ENCODE measurements at places on chromosomes 11 and 22.

GRCh38 chr22:19978748-19979147 is 37.1 kb upstream of the TXNRD2 start:
- DNase-seq: no peak

DNA sequence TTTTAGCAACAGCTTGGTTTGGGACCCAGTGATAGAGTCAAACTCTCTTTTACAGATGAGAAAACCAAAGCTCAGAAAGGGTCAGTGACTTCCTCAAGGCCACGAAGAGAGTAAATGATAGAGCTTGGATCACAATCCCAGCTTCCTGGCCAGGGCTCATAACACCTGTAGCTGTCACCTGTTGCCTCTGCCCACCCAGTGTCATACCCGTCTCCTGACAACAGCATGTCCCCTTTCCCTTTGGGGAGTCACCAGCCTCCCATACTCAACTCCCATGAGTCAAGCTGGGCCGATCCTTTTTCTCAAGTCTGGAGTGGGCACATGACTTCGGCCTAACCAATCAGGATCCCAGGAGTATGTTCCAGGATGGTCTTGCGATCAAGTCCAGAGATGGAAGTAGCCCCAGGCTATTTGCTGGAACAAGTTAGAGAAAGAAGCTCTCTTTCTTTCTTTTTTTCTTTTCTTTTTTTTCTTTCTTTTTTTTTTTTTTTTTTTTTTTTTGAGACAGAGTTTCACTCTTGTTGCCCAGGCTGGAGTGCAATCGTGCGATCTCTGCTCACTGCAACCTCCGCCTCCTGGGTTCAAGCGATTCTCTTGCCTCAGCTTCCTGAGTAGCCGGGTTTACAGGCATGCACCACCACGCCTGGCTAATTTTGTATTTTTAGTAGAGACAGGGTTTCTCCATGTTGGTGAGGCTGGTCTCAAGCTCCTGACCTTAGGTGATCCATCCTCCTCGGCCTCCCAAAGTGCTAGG is 27.8 kb upstream of the MYH9 start:
- DNase-seq: no peak

DNA sequence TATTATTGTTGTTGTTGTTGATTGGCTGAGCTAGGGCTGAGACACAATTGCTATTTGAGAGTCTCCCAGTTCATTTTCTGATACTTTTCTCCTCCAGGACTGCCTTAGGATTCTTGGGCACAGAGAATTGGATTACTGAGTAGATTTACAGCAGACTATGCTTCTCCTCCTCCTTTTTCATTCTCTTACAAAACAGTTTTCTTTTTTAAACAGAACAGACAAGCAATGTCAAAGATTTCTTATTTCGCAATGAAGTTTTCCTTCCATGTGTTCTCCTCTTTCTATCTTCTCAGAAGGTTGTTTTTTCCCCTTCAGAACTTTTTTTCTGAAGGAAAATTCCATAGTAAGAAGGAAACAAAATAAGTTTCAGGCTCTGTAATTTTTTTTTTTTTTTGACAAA is 19.8 kb upstream of the TIMP3 start:
- DNase-seq: no peak

GRCh38 chr22:35995772-35996171 is 32.9 kb downstream of the RBFOX2 start:
- DNase-seq: peak; percentile 95

All from sigmoid colon (tissue), 7 donors.